ENCODE measurements at places on chromosomes 12 and 14.
A peak's percentile ranks its signal among the peaks of the same experiment; 100 is the strongest.

- no peak for DNase-seq
These were observed at the start of gene ADAMTS20 for GRCh38 chr12:43551971-43552559. Gene ADAMTS20, minus strand, starts transcription at chr12:43552203. Its CDS starts 282 bp downstream, at chr12:43551921.

DNA sequence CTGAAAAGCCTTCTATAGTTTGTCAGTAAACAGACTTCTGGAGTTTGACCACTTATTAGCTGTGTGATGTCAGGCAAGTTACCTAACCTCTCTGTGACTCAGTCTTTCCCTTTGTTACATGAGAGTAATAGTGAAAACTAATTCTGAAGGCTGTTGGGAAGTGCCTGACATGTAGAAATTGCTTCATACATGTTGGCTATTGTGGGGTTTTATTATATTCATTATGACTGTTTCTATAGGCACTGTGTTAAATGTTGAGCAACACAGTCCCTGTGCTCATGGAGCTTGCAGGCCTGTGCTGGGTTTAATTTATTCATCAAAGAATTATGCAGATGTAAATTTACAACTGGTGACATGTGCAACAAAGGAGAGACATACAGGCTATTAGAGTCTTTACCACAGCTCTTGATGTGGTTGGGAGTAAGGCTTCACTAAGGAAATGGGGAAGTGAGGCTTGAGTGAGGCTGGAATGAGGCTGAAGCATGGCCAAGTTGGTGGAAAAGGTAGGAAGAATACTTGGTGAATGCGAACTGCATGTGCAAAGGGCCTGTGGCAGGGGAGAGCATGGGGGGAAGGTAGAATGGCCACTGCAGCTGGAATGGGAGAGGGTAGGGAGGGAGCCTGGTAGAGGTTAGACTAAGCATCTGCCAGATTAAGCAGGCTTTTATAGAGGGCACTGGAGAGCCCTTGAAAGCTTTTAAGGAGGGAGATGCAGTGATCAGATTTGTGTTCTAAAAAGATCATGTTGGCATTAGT, 236.4 kb upstream of the CRY1 start:
- no peak for DNase-seq

GRCh38 chr12:129152351-129153104, 299.2 kb downstream of the GLT1D1 start:
- no peak for DNase-seq

- no peak for DNase-seq
These were observed 261.4 kb downstream of the DIO2 start for GRCh38 chr14:79949906-79950305.

DNA sequence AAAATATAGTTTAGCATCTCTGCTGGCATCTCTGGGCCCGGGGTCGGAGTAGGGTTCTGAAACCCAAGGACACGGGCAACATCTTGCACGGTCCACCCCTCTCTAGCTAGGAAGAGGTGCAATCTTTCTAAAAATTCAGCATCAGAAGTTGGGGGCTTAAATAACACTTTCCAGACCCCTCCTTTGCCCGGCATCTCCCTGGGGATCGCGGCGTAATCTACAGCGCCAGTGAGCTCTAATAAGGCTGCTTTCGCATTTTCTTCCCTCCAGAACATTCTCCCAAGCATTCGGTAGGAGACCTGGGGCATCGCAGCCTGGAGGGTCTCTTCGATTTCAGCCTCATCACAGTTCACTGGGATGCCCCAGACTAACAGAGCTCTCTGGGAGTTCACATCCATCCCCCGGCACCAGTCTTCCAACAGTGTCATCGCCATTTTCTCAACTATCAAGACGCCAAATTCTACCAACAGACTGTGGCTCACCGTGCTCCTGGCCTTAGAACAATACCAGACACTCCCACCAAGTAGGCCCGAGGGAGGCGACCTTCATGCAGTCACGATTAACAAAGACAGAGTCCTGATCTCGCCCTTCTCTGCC, 880 bp downstream of the PNMA1 start:
- DNase-seq: no peak

GRCh38 chr14:76131071-76131965, 20.4 kb upstream of the GPATCH2L start:
- DNase-seq: no peak

- DNase-seq: no peak
These were observed 290.5 kb upstream of the FBXO33 start for GRCh38 chr14:39722547-39723273.

- no peak for DNase-seq
These were observed 174.5 kb upstream of the NPAS3 start for GRCh38 chr14:32764131-32764530.

- DNase-seq: no peak
These were observed 4.3 kb downstream of the GAPDH start for GRCh38 chr12:6538420-6539313.

- no peak for DNase-seq
These were observed 16.4 kb upstream of the SELPLG start for GRCh38 chr12:108650083-108650482.

- no peak for DNase-seq
These were observed 182.3 kb downstream of the NTF3 start for GRCh38 chr12:5614256-5614655.

- no peak for DNase-seq
These were observed 6.1 kb downstream of the CHD8 start for GRCh38 chr14:21449899-21450216.

GRCh38 chr12:46089414-46090162, 99.2 kb upstream of the SCAF11 start:
- no peak for DNase-seq

GRCh38 chr14:59698793-59699192, 122.2 kb upstream of the CCDC175 start:
- no peak for DNase-seq

GRCh38 chr12:116677202-116677661, 60.6 kb downstream of the SPRING1 start:
- DNase-seq: no peak

- no peak for DNase-seq
These were observed 43.9 kb downstream of the SSPN start for GRCh38 chr12:26239122-26239851.

GRCh38 chr14:75067212-75067611, 2.2 kb upstream of the ZC2HC1C start:
- DNase-seq: no peak

DNA sequence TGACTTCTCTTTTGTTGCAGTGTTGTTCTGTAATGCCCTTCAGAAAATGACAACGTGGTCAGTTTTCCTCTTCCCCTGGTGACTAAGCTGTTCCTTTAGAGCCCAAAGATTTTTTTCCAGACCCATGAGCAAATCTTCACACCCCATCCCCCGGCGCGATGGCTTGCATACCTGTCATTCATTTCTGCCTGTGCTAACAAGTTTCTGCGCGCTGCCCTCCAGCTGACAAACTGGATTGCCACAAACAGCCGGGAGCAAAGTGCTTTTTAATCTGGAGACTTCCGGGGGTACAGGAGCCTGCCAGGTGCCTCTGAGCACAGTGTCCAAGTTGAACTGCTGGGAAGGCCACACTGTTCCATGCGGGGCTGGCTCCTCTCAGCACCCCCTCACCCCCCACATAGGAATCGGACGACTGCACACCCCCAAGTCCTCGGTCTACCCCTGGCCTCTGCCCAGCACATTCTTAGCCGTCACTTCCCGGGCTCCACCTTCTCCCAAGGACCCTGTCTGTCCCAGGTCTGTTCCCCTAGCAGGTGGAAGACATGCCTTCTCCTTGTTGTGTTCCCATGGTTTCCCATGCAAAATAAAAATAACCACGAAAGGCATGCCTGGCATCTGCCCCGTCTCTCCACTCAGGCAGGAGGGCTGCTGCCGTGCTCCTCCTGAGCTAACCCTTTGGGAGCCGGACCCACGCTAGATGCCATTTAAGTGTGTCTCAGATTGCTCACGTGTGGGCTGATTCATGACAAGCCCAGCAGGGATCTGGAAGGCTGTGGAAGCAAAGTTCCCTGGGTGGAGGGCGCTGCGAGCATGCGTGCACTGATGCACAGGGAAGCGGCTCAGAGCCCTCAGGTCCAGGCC, 14.1 kb downstream of the RILPL1 start:
- DNase-seq: no peak

- DNase-seq: no peak
These were observed 377.7 kb downstream of the GLT1D1 start for GRCh38 chr12:129230995-129231394.

DNA sequence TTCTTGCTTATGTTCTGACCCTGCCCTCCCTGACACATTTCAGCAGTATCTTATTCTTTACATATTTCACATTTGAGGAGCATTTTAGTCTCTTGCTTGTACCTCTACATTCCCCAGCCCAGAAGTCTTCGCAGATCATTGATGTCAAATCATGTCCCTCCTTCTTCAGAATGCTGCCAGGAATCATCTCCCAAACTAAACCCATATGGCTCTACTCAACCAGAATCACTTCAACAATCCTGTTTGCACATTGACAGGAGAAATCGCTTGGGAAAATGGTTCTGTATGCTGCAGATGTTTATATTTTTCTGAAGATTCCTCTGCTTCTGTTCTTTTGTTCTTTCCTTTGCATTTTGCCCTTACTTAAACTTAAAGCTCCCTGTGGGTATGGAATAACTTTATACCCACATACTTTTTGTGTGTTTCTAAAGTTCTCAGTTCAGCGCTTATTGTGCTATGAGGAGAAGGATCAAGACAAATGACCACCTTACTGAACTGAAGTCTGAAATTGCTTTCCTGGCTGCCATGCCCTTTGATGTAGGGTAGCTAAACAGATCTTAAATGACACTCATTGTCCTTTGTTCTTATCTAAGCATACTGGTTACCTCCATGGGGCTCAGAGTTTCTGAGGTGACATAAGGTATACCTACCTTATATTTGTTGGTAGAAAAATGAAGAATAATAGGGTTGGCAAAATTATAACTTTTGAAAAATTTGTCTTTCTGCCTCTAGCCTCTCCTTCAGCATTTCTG, 134.6 kb downstream of the SLC25A21 start:
- DNase-seq: no peak

GRCh38 chr14:53934778-53935414, 21.7 kb downstream of the BMP4 start:
- DNase-seq: no peak

DNA sequence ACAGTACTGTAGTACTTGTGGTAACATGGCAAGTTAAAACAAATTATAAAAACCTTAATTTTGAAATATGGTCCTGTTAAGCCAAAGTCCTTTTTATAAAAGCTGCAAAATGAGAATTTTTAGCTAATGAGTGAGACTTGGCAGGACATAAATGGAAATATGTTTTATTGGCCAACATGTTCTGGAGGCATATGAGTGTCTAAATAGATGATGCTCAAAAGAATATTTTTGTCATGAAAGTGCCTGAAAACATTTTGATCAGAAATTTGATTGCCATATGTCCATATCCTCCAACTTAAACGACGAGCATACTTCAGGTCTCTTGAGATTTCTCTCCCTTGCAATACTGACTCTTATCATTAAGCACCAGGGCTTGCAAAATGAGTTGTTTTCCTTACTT, 972.6 kb downstream of the TMTC2 start:
- no peak for DNase-seq

- DNase-seq: no peak
These were observed 8.5 kb downstream of the CRACR2A start for GRCh38 chr12:3744229-3744901.

GRCh38 chr14:106039400-106039799, 513.0 kb downstream of the TMEM121 start:
- DNase-seq: peak; percentile 55

DNA sequence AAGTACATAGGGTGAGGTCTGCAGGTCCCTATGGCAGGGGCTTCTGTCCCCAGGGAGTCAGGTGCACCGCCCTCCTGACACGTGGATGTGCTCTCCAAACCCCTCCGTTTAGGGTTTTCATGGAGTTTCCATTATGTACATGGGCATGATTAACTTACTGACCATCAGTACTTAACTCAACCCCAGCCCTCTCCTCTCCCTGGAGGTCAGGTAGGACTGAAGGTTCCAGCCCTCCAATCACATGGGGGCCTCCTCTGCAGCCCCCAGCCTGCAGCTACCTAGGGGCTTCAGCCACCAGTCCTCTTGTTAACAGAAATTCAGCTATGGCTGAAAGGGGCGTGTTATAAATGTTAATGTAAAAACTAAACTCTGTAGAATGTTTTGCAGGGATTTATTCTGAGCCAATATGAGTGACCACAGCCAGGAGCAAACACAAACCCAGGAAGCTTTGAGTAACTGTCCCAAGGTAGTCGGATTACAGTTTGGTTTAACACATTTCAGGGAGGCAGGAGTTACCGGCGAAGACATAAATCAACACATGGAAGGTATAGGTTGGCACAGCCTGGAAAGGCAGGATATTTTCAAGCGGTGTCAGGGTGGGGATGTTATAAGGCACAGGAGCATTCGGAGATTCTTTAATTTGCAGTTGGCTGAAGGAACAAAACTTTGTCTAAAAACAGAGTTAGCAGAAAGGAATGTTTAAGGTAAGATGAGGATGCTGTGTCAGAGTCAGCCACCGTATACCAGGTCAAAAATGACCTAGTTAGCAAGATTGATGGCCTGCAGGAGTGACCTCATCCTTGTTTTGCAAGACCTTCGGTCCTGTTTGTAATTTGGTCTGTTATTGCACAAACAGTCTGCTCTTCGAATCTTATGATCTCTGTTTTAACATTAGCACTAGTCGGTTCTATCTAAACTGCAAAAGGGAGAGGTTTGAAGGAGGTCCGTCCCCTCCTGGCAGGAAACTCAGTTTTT, 75.2 kb downstream of the TNFAIP2 start:
- DNase-seq: no peak

GRCh38 chr14:102085948-102086708, 716 bp downstream of the HSP90AA1 start:
- DNase-seq: peak; percentile 67

Measured in stimulated activated naive CD4-positive, alpha-beta T cell treated with Interleukin-2 at 50 U/mL for 16 hours (primary cell).